ENCODE measurements at places on chromosomes 12 and 14. TPM values are rescaled to one million over a fixed set of nuclear protein-coding genes. Genes with fewer than 3 reads are reported as not detected.

Gene SLC39A2
- not detected for total RNA-seq

Gene DPPA3
- not detected for total RNA-seq

Gene SLC10A1
- not detected for total RNA-seq

Gene PDZRN4
- total RNA-seq: not detected

Gene MYH7
- total RNA-seq: 2.3 TPM

Gene POLE2
- 6.6 TPM for total RNA-seq

Gene NYNRIN
- total RNA-seq: 24.0 TPM

Gene PTHLH
- 0.35 TPM for total RNA-seq

Gene LRCOL1
- total RNA-seq: not detected

Gene ZNF891
- 0.23 TPM for total RNA-seq

Gene SERPINA10
- not detected for total RNA-seq

Gene ST8SIA1
- total RNA-seq: 0.93 TPM

Gene RIPK3
- 0.35 TPM for total RNA-seq

Gene VRTN
- total RNA-seq: not detected

Gene DCAF4
- 18.6 TPM for total RNA-seq

Gene CLEC4C
- total RNA-seq: not detected

Gene CLEC4A
- total RNA-seq: not detected

Gene BHLHE41
- 2.0 TPM for total RNA-seq

Gene CLEC1B
- not detected for total RNA-seq

Gene ADGRD1
- total RNA-seq: 22.0 TPM

Gene KRT3
- not detected for total RNA-seq

Gene TMEM132D
- not detected for total RNA-seq

Gene WASHC3
- total RNA-seq: 112 TPM

Gene ABCC9
- 1.6 TPM for total RNA-seq

Gene WNT1
- not detected for total RNA-seq

Gene NKX2-1
- not detected for total RNA-seq

Gene TPPP2
- not detected for total RNA-seq

Gene JDP2
- total RNA-seq: 205 TPM

Gene LIN7A
- 1.1 TPM for total RNA-seq

Gene FIGNL2
- total RNA-seq: not detected

Gene UBE3B
- 28.6 TPM for total RNA-seq

Measured in pericardium fibroblast (primary cell).